Placental pericyte (primary cell): ENCODE measurements at places on chromosomes 1 and 21. TPM values are rescaled to one million over a fixed set of nuclear protein-coding genes. Genes with fewer than 3 reads are reported as not detected.

NUAK2 gene
- total RNA-seq, result 5.5 and 9.7 TPM in 2 replicates

QSOX1 gene
- total RNA-seq, result 210 and 1,427 TPM in 2 replicates

ANGPTL1 gene
- total RNA-seq, result 0.57 and 17.1 TPM in 2 replicates

ITGB2 gene
- 0.14 TPM in 1 of 2 replicates, not detected in the other for total RNA-seq

BATF3 gene
- 0.88 and 1.3 TPM in 2 replicates for total RNA-seq
